ENCODE measurements at places on chromosomes 1 and 21. TPM values are rescaled to one million over a fixed set of nuclear protein-coding genes. Genes with fewer than 3 reads are reported as not detected.

The CELA3B gene
- total RNA-seq: 6.7 TPM

The S100A1 gene
- total RNA-seq: 2.0 TPM

The SLFNL1 gene
- not detected for total RNA-seq

The CD247 gene
- total RNA-seq: 1.8 TPM

The PHC2 gene
- total RNA-seq: 7.0 TPM

The FLG2 gene
- total RNA-seq: not detected

The TMCC2 gene
- total RNA-seq: 9.5 TPM

The PPM1J gene
- total RNA-seq: 22.6 TPM

DNA sequence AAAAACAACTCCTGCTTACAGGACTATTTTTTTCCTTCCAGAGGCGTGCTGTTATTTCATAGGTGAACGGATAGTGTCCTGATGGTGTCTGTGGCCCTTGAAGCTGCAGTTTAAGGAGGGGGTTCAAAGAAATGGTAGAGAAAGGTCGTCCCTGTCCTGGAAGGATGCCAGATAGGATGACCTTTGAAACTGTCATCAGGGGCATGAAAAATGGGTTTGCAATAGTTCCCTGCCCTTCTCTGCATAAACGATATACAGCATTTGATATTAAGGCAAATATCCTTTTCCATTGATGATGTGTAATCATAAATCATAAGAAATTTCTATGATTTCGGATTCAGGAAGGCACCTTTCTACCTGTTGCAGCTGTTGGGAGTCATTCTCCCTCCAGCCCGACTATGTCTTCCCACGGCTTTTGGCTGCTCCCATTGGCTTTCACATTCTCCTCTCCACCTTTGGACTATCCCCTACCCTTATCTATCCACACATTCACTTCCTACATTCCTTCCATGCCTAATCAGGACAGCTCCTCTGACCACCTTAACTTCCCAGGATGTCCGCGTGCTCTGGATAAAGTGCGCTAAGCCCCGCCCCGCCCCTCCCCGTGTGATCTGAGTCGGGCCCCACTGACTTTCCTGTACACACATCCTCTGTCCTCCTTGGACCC lies 209.8 kb downstream of the DISC1 start:
- no peak for DNase-seq

GRCh38 chr1:60213253-60213652 lies 139.7 kb upstream of the C1orf87 start:
- DNase-seq: no peak

DNA sequence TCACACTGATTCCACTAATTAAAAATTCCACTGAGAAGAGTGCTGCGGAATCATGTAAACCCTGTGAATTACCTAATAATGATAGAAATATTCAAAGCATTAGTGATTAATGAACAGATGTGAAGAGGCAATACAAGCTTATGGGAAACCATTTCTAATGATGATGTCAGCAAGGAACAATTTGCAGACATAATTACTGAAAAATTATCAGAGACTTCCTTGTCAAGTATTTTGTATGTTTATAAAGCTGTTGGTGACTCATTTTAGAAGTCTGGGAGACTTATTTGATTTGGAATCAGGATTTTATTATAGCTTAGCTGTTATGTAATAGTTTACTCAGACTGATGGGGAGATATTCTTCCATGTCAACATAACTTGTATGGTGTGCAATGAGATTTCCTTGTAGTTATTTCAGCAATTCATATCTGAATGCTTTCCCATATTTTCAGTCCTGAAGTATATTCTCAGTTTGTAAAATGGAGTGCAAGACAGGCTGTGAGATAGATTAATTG lies 135.5 kb downstream of the TGFB2 start:
- DNase-seq: no peak

GRCh38 chr1:160570840-160571239 lies 8.5 kb downstream of the CD84 start:
- no peak for DNase-seq

DNA sequence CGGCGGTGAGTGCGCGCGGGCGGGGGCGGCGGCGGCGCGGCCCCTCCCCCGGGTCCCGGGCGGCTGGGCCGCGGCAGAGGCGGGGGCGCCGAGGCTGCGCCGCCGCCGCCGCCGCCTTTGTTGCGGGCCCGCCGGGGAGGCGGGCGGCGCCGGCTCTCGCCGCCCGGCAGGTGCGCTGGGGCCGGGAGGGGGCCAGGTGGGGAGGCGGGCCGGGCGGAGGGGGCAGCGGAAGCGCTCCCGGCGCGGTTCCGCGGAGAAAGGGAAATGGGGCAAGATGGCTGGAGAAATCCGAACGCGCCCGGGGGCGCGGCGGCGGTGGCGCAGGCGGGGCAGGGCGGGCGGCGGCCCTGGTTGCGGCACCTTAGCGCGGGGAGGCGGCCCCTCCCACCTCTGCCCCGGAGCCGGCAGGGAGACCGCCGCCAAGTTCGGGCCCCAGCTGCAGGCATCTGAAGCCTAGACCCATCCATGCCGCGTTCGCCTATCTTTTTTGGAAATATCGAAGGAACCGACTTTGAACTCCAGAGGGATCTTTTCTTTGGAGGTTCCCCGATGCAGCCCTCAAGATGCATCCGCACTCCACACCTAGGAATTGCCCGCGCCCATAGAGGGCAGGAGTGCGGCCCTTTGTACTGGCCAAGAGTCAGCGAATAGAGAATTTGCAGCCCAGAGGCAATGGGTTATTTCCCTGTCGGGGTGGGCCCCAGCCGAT lies 479 bp downstream of the POGK start:
- peak; percentile 65 for DNase-seq

- DNase-seq: no peak
Measured at GRCh38 chr1:118217141-118217838, 32.3 kb upstream of the SPAG17 start.

DNA sequence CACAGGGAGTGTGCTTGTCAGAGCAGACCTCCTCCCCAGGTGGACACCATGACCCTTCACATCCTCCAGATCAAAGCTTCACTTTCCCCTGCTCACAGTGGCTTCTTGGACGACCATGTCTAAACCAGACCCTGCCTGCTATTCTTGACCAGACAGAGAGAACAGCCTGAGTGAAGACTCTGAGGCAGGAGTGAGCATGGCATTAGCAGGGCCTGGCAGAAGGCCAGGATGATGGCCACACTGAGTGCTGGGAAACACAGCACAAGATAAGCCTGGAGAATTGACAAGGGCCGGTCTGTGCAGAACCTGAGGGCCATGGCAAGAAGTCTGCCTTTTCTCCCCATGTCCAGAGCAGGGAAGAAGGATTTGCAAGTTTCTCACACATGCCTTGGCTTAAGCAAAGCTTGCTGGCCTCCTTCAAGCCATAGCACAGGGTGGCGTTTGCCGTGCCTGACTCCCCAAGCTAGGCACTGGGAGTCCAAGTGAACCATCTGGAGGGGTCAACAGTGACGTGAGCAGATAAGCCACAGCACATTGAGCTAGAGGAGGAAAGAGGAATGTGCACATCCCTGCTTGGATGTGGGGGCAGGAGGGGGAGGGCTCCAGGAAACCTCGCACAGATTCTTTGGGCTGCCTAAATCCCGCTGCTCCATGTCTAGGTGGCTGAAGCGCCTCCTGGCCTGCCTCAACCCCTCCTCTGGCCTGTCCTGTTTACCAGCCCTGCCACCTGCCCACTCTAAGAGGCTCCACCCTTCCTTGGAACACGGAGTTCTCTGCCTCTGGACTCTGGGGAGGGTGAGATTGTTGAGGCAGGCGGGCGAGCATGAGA lies 87.1 kb downstream of the CD58 start:
- DNase-seq: no peak

DNA sequence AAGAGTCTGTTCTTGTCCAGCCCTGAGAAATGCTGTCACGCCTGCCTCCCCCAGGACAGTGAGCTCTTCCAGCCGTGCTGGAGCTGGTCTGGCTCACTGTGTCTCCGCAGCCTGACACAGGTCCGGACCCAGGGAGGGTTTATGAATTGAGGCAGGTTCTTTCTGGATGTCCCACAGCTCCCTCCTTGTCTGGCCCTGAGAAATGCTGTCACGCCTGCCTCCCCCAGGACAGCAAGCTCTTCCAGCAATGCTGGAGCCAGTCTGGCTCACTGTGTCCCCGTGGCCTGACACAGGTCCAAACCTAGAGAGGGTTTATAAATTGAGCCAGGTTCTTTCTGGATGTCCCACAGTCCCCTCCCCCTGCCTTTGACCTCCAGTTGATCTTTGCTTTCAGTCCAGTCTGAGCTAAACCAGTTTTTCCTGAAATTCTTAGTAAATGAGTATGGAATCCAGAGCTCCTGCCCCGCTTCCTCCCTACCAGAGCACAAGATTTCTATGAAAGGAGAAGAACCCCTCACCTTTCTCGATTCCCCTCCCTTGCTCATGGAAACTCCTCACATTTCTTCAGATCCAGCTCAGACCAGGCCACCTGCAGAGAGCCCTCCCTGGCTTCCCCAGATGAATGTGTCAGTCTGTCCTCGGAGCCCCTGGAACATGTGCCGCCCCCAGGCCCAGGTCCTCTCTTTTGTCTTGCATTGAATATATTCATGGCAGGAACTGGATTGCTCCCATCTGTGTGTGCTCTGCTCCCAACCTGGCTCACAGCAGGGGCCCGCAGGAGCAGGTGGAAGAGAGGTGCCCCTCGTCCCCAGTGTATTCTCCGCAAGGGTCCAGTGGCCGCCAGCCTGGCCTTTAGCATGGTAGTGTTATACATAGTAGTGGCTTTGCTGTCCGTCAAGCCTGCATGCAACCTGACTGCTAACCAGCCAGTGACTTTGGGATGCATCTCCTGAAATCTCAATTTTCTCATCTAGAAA lies 116.3 kb downstream of the EPHB2 start:
- peak; percentile 45 for DNase-seq

DNA sequence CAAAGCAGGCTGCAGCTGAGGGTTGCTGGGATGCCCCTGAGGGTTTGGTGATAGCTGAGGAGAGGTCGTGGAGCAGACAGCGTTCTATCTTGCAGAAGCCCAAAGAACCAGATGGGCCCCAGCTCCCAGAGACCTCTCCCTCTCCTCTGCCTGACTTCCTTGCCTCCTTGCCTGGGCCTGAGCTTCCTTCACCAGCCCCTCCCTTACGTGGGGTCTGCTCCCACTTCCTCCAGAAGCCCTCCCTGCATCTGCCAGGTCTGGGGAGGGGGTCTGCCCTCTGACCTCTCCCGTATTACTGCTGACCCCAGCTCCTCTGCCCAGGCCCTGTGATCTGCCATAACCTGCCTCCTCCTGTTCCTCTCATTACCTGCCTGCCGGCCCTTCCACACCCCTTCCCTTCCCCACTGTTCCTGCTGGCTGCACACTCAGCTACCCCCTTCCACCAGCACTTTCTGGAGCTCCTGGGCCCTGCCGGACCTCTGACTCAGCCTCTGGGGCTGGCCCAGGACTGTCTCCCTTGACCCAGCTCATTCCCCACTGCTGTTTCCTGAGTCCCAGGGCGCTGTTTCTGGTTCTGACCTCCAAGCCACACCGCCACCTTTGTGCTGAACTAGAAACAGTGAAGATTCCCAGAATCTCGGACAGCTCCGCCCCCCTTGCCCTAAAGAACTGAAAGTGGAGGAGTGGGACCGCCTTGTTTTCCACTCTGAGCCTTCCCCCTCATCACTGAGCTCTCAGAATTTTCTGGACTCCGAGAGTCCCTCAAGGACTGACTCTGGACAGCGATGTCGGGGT lies 237.7 kb upstream of the C1orf174 start:
- DNase-seq: no peak

DNA sequence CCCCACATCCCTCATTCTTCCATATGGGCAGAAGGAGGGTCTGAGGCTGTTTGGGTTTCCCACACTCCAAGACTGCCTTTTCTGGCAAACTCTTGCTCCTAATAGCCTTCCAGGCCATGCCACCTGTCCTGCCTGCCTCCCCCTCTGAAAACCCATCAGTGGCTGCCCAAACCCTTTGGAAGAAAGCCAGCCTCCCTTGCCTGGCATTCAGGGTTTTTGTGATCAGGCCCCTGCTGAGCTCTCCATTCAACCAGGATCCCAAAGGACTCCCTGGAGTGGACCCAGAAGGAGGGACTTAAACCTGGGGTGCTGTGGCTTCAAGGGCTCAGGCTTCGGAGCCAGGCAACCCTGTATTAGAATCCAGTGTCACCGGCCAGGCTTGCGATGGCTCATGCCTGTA lies 4.2 kb upstream of the GUCA2A start:
- DNase-seq: no peak

DNA sequence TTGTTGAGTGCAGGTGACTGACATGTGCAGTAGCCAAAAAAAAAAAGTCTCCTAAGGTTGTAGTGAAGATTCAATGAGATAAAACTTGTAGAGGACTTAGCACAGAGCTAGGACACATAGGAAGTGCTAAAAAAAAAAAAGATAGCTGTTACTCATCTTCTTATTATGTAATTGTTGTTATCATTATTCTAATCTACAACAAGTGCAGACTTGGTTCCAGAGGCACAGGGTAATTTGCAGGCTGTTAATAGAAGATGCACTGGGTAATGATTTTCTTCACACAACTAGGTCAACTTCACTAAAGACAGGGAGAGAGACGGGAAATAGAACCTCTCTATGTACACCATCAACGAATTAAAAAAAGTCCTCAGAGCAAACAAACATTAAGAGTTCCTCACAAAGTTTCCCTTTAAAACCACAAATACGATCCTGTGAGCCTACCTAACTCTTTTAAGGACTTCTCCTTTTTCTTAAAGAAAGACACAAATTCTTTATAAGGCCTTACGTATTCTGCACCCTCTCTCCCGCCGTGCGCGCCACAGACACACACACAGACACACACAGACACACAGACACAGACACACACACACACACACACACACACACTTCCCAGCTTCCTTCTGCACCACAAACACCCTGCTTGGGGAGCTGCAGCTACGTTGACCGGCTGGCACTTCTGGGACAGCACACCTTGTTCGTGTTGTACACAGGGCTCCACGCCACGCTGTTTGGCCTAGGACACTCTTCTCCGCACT lies 49.8 kb upstream of the GADD45A start:
- DNase-seq: no peak

GRCh38 chr1:212578041-212578440 lies 30.5 kb upstream of the ATF3 start:
- DNase-seq: no peak

DNA sequence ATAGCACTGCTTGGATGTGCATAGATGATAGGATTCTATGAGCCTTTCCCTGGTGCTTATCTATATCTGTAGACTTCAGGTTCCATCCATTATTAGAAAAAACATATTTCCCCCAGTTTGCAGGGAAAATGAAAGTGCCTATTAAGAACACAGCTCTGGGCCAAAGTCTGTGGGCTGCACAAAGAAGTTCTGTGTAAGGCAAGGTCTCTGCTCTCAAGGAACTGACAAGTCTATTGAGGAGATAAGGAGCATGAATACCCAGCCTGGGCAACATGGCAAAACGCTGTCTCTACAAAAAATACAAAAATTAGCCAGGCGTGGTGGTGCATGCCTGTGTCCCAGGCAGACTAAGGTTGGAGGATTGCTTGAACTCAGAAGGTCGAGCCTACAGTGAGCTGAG lies 22.3 kb upstream of the SDE2 start:
- no peak for DNase-seq

- DNase-seq: no peak
Measured at GRCh38 chr1:22739648-22740385, 29.2 kb downstream of the EPHB2 start.

All from WTC11 (cell line).